Thymus (tissue), 14 donors: ENCODE measurements at places on chromosomes 1 and 21.

- peak; percentile 66 for DNase-seq
These were observed 51.0 kb downstream of the CASQ2 start for GRCh38 chr1:115717541-115717940.

GRCh38 chr1:47593013-47593568, 155.2 kb downstream of the FOXD2 start:
- no peak for DNase-seq

- no peak for DNase-seq
These were observed 48.6 kb downstream of the WNT2B start for GRCh38 chr1:112557385-112557784.

GRCh38 chr1:205458777-205459566, 3.1 kb upstream of the BLACAT1 start:
- DNase-seq = peak; percentile 59
